Fibroblast of skin of back (primary cell): ENCODE measurements at places on chromosomes 4 and X.
A peak's percentile ranks its signal among the peaks of the same experiment; 100 is the strongest.

- no peak for DNase-seq
These were observed 60.7 kb upstream of the PGM2 start for GRCh38 chr4:37765741-37766140.

DNA sequence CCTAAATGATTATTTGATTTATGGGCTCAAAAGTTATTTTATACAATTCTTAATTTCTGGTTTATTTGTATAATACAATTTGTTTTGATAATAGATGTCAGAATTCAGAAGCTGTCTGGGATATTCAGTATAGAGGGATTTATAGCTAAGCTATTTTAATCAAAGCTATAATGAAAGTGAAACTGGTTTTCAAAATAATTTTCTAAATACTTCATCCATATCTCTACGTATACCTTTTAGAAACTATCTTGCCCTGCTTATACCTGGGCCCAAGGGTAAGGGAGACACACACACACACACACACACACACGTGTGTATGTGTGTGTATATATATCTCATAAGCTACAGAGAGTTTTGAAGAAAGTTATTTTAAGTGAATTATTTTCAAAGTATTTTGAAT, 2.9 kb downstream of the TMEM131L start:
- DNase-seq = no peak

- no peak for DNase-seq
These were observed 1644.9 kb upstream of the TENM3 start for GRCh38 chr4:180598281-180598680.

GRCh38 chr4:114132199-114132598, 152.8 kb upstream of the ARSJ start:
- no peak for DNase-seq

DNA sequence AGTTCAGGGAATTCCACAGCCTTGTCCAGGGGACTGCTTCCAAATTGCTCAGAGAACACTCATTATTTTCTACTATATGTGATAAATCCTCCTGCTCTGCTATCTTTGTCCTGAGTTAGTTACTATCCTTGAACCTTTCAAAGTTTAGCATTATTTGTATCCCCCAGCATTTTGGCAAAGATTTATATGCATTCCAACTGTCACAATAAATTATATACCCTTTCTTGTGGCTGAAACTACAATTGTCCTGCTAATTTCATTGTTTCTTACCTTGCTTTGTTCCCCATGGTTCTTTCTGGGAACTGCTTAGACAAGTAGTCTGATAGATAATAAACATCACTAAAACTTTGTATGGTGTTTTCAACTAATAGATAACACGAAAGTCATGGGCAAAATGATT, 40.5 kb downstream of the TECRL start:
- no peak for DNase-seq

DNA sequence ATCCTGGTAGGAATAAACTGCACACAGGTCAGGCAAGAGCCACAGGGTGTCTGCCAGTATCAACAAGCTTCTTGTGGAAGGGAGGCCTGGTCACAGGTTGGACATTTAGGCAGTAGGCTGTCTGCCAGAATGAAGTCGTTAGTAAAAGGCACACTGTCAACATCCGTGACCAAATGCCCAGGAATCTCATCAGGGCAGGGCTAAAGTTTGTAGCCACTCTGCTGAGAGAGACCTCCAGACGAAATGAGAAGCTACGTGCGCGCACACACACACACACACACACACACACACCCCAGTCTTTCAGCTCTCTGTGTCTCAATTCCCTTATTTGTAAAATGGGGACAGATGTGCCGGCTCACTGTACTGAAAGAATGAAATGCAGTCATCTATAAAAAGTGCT, 408.7 kb upstream of the ZFP42 start:
- DNase-seq = peak; percentile 72

GRCh38 chr4:101064541-101065180, 282.7 kb downstream of the PPP3CA start:
- no peak for DNase-seq

DNA sequence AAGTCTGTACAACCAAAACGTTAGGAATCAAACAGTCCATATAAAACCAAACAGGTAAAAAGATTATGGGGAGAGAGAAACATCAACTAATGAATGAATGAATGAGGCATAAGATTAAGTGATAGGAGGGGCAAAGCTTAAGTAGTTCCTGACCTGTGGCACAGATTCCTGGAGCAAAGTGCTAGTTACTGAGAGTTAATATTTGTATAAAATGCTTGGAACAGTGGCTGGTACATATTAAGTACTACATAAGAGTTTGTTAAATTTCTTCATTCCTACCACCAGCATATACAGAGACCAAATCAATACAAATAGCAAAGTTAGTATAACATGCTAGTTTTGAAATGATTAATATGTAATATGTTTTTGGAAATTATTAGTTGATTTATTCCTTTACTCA, 363.7 kb downstream of the ADAM29 start:
- DNase-seq = no peak

DNA sequence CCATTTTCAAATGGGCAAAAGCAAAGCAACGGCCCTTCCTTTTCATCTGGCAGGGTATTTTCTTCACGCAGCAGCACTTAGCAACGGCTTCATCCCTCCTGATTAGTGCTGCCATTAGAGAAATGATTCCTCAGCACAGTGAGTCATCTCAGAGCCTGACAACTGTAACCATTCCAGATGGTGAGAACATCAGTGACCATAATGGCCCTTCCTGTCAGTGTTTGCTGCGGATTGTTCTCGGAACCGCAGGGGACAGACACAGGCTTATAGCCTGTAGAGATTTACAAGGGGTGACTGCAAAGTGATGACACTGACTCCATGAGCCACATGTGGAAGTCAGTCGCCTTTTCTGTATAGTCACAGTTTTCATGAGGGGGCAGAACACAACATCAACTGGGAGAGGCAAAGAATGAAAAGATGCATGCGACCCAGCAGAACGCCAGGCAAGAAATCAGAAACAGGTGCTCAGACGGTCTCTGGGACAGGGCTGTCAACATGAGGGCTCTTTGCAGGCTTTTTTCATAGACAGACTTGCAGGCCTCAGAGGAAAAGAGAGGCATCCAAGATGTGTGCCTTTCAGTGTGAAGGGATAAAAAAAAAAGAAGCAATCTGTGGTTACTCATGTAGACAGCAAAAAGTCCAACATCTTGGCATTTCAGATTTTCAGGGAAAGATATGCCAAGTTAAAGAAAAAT, 69.9 kb upstream of the FBXW7 start:
- peak; percentile 79 for DNase-seq

GRCh38 chr4:189304167-189304566, 636.5 kb upstream of the FRG1 start:
- DNase-seq = no peak

DNA sequence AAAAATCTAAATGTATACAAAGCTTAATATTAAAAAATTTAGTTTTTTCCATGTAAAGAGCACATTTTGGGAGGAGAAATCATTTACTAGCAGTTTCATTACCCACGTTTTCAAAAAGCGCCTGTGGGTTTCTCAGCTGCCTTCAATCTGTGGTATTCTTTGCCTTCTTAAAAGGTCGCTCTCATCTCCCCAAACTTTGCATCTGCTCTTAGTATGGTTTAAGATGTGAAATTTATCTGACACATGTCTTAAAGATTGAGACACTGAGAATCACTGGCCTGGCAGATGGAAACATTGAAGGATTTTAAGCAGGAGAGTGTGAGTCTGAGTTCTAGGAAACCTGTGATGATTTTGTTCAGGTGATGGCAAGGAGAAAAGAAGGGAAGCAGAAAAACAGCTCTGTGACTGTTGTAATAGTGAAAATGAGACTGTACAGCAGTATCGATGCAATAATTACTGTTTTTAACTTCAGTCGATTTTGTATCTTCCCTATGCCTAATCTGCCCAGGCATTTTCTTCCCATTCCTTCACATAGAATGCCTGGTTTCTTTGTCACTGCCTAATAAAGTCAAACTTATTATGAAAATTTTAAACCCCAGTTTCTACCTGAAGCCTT, 75.9 kb downstream of the PAQR3 start:
- DNase-seq = no peak

GRCh38 chr4:113435893-113436292, 325.6 kb downstream of the CAMK2D start:
- peak; percentile 91 for DNase-seq

- no peak for DNase-seq
These were observed 1704.8 kb downstream of the STIM2 start for GRCh38 chr4:28565396-28565795.

GRCh38 chr4:77009511-77010115, 60.1 kb downstream of the SEPTIN11 start:
- DNase-seq = no peak

GRCh38 chr4:53545942-53546581, 45.2 kb downstream of the LNX1 start:
- DNase-seq = no peak

DNA sequence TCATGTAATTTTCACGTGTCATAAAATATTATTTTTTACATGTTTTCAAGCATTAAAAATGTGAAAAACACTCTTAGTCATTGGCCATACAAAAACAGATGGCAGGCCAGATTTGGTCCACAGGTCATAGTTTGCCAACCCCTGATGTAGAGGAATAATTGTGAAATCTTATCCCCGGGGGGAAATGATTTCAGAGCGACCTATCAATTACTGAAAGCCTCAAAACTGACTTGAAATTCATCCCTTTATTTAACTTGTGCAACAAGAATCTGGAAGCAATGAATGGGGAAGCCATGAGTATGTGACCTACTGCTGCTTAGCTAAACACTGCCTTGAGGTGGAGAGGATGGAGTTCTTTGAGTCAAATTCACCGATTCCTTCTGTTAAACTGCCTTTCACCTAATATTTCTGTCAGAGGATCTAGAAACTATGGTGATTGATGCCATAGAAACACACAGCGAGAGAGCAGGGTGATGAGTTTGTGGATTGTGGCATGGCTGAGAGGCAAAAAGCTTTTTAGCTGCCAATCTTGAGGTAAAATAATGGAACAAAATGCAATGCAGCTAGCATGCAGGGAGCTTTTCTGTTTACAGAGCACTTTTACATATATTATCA, 30.3 kb upstream of the BRS3 start:
- no peak for DNase-seq

GRCh38 chrX:25020905-25021449, 5.2 kb upstream of the ARX start:
- DNase-seq = peak; percentile 12

- no peak for DNase-seq
These were observed 1049.2 kb upstream of the INTU start for GRCh38 chr4:126583509-126583908.

DNA sequence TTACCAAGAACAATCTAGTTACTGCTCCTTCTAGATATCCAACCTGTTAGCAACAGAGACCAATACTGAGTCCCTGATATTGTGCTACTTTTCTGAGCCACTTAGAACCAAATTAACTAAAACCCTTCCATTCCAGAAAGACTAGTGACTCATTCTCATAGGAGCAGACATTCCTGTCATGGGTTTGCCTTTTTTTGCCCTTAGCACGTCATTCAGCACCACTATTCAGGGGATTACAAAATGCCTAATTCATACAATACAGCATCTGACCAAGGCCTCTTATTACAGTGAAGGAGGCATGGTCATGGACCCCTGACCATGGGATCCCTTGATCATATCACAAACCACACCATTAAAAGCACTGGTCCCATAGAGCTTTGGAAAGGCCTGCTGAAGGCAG, 123.8 kb upstream of the CXCL13 start:
- peak; percentile 12 for DNase-seq

- peak; percentile 46 for DNase-seq
These were observed 372.6 kb upstream of the TECRL start for GRCh38 chr4:64781737-64782326.

DNA sequence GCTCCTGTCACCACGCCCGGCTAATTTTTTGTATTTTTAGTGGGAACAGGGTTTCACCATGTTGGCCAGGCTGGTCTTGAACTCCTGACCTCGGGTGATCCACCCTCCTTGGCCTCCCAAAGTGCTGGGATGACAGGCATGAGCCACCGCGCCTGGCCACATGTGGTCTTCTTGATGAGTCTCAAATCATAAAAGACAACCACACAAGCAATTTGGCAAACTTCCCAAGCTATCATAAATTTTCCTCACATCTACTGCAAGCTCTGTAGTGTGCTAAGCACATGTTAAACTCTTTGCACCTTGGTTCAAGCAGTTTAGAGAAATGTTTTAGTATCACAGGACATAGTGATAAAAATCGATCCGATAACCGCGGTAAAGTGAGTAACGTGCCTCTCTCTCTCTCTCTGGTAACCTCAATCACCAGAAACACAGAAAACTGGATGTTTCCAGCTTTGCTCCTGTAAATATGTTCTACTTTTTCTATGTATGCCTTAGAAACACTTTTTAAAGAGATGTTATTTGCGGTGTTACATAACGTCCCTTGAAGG, 256.8 kb downstream of the DHRSX start:
- peak; percentile 19 for DNase-seq

DNA sequence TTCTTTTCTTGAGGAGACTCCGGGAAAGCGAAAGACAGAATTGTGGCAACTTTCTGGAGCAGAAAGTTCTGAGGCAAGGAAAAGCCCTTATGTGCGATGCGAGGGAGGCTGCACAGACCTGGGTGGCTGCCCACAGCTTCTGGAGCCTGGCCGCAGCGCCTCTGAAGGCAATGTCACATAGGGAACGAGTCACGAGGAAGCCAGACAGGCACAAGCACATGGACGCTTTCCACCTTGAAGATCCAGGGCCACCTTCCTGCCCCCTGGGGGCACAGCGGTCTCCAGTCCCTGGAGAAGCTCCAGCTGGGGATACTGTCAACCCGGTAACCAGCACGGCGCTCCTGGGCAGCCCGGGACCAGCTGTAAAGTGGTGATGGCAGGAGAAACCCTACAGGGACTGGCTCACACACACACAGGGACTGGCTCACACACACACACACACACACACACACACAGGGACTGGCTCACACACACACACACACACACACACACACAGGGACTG, 69.8 kb downstream of the MTNR1A start:
- peak; percentile 24 for DNase-seq

GRCh38 chr4:76532805-76533204, 97.8 kb downstream of the SHROOM3 start:
- no peak for DNase-seq

- DNase-seq = no peak
These were observed 5.1 kb downstream of the CTSO start for GRCh38 chr4:155948541-155948940.

DNA sequence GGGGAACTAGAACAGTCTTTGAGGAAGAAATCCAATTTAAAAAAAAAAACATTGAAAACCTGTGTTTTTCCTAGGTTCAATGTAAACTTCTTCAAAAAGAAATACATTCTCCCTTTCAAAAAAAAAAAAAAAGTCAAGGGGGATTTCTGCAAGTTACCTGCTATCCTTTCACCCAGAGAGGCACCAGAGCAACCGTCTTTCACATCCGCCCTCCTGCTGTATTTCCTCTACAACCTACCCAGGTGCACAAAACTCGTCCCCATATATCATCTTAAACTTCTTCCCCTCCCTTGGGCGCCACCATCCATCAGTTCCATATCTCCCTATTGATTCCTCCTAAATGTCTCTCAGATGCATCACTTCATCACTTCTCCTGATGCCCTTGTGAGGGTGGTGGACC, 74.5 kb downstream of the NR3C2 start:
- DNase-seq = no peak
